ENCODE measurements at places on chromosomes 2 and 18.

- no peak for DNase-seq
Observed at GRCh38 chr2:222622910-222623309, 33.0 kb downstream of the FARSB start.

DNA sequence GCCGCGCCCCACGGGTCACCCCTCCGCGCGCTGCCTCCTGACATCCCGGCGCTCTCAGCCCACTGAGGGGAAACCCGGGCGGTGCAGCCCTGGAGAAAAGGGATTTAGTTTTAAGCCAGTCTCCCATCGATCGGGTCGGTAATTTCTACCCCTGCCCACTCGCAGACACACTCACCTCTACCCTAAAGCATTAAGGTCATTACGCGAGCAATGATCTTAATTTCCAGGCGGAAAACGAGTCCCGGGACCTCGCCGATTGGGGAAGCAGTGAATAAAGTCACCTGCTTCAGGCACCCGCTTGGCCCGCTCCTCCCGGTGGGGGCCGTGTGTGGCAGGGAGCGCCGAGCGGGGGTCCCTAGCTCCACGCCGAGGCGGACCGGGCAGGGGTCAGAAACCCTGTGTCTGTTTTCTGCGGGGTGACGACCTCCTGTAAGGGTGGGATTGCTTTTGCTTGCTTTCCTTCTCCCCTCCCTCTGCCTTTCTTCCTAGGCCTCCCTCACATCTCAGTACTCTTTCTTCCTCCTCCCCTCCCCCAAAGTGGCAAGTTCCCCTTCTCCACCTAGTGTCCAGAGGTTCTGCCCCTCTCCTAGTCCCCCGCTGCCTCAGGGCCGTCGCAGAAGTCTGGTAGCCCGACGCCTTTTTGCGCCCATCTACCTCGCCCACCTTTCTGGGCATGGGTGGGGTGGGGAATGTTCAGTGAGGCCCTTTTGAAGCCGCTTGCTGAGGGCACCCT, 142.6 kb downstream of the MEIS1 start:
- no peak for DNase-seq

- DNase-seq: no peak
Observed at GRCh38 chr2:133748007-133748700, 179.9 kb upstream of the NCKAP5 start.

- DNase-seq: peak; percentile 63
Observed at GRCh38 chr2:112884869-112885505, 26.0 kb upstream of the IL37 start.

- no peak for DNase-seq
Observed at GRCh38 chr2:149389506-149390167, 59.2 kb downstream of the LYPD6 start.

GRCh38 chr2:197931661-197932312, 127.4 kb downstream of the PLCL1 start:
- no peak for DNase-seq

DNA sequence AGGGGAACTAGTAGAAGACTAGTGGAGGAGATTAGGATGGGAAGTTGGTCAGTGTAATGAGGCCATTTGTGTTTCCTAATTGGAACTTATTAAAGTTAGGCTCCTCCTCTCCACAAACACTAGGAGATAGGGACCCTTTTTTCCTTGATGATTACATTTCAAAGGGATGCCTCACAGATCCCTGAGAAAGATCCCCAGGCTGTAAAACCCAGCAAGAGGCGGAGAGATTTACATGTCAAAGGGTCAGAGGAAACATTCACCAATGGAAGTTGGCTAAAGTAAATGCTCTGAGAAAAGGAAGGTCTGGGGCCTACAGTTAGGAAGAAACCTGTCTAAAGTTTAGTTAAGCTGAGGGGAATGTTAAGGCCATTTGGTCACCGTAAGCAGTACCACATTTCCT, 1.4 kb upstream of the CCDC85A start:
- DNase-seq: no peak

DNA sequence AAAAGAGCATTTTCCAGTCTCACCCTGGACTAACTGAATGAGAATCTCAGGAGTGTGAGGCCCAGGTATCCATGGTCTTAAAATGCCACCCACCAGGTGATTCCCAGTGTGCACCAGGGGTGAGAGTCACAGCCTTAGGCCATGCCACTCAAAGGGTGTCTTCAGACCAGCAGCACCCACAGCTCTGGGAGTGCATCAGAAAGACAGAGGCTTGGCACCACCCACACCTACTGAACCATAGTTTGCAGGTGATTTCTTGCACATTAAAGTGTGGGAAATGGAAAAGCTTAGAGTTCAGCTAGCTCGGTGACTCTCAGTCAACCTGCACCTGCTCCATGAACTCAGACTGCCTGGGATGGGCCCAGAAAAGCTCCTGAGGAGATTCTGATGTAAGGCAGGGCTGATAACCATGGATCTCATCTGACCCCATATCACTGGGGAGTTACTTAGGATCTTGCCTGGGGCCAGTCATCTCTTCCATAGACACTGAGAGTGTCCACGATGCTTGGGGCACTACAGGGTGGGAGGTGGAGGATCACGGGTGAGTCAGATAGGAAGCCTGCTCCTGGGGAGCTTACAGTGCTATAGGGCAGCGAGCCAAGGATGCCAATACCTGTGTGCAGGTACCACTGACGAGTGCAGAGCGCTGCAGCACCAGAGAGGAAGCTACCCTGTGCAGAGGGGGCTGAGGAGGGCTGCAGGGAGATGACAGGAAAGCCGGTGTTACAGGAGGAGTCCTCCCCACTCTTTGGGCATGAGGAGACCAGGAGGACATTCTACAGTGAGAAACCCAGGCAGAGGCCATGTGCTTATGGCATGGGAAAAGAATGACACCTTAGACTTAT, 4.6 kb downstream of the IL37 start:
- no peak for DNase-seq

DNA sequence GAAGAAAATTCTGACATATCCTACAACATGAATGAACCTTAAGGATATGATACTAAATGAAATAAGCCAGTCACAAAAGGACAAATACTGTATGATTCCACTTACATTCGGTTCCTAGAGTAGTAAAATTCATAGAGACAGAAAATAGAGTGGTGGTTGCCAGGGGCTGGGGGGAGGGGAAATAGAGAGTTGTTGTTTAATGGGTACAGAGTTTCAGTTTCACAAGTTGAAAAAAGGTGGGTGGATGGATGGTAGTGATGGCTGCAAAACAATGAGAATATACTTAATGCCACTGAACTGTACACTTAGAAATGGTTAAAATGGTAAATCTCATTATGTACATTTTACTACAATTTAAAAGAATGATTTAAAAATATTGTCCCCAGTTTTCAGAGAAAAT, 53.3 kb upstream of the NFU1 start:
- no peak for DNase-seq

DNA sequence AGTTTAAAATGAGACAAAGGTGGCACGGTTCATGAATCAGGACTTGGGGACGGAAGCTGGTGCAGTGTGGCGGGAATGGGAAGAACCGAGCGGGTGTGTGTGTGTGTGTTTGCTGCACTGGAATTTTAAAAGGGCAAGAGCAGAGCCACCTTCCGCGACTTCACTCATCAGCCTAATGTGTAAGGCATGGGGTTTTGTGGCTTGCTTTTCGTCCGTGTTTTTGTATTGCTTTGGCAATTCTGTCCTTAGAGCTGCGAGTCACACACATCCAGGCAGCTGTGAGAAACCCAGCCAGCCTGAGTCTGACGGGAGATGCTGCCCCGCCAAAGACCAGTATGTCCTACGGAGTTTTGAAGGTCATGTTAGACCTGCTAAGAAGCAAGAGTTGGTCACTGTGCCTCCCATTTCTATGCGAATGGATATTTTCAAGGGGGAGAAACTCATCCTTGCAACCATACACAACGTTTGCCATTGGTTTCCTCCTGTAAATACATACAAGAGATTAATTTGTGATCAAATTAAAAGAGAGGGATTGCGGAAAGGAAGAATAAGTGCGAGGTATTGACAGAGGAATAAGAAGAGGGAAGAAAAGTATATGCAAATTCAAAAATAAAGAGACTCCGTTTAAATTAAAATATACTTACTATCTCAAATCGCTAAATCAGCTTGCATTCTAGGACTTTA, 665 bp upstream of the CACNB4 start:
- no peak for DNase-seq

DNA sequence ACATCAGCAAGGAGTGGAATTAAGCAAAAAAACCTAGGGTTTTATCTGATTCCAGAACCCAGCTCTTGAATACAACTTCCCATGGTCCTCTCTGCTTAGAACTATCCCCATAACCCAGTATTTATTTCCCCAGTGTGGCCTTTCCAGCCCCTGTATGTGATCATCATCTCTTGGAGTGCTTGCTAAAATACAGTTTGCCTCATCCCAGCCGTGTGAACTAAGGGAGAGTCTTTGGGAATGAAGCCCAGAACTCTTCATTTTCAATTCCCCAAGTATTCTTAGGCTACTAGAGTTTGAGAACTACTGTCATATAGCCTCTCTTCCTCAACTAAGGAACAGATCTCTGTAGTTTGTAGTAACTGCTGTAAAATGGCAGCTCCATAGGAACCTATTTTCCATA, 173.1 kb downstream of the LCLAT1 start:
- DNase-seq: no peak

- DNase-seq: no peak
Observed at GRCh38 chr2:230016844-230017243, 51.9 kb downstream of the SLC16A14 start.

DNA sequence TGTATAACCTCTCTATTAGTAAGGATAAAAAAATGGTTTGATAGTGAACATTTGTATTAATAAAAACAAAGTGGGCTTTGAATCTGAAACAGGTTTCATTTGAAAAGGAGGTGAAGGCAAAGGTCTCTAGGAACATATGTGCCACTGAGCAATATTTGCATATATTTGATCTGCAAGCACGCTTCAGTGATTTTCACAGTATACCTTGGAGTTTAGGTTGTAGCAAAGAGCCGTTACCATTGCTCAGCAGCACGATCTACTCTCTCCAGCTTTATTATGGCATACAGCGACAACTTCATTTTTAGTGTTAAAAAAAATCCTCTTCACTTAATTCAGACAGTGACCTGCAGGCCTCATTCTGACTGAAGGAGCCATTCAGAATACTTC, 75.8 kb upstream of the ZEB2 start:
- DNase-seq: no peak

GRCh38 chr18:77110400-77110799, 22.2 kb downstream of the MBP start:
- DNase-seq: no peak

- no peak for DNase-seq
Observed at GRCh38 chr2:207142461-207142860, 23.3 kb downstream of the KLF7 start.

- no peak for DNase-seq
Observed at GRCh38 chr2:107437265-107437664, 389.4 kb upstream of the RGPD4 start.

- no peak for DNase-seq
Observed at GRCh38 chr2:173672573-173673340, 292.4 kb downstream of the SP3 start.

GRCh38 chr18:62258093-62258492, 67.0 kb upstream of the TNFRSF11A start:
- no peak for DNase-seq

DNA sequence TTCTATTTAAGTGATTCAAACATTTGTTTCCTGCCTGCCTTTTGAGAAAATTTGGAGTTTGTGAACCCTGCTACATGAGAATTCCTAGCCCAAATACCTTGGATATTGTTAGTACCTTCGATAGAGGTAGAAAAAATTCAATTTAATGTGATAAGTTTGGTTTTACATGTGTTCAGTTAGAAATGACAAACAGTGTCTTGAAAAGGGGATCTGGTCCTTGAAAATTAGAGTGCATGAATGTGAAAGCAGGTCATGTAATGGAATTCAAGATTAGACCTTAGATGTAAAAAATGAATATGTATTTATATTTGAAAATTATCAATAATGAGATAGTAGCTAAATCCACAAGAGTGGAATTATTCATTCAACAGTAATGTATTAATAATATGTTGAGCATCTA, 70.5 kb downstream of the PIK3C3 start:
- no peak for DNase-seq

DNA sequence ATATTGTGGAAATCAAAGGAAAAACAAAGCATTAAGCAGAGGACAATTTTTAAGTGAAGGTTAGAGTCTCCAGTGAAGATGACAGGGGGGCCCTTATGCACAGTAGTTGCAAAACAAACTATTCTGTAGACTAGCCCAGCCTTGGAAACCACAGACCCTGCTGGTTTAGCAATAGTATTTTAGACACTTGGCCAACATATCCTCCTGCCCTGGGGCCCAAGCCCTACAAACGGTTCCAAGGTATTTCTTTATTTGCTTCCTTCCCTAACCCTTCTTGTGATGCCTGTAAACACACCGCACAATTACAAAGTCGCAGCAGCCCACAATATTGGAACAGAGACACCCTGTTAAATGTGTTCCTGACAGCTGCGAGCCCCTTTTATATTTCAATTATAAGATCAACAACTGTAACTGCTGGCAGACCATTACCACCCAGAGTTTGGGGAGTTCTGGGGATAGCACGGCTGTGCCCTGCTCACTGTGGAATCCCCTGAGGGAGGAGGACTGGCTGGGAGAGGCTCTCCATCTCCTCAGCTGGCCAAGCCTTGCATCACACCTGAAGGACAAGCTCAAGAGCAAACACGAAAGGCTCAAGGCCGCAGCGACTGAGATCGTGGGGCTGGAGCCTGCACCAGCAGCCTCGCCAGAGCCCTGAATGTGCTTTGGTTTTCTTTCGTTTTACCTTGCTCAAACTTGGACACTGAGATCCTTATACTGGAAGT, 282.2 kb upstream of the ATP5MC3 start:
- no peak for DNase-seq

DNA sequence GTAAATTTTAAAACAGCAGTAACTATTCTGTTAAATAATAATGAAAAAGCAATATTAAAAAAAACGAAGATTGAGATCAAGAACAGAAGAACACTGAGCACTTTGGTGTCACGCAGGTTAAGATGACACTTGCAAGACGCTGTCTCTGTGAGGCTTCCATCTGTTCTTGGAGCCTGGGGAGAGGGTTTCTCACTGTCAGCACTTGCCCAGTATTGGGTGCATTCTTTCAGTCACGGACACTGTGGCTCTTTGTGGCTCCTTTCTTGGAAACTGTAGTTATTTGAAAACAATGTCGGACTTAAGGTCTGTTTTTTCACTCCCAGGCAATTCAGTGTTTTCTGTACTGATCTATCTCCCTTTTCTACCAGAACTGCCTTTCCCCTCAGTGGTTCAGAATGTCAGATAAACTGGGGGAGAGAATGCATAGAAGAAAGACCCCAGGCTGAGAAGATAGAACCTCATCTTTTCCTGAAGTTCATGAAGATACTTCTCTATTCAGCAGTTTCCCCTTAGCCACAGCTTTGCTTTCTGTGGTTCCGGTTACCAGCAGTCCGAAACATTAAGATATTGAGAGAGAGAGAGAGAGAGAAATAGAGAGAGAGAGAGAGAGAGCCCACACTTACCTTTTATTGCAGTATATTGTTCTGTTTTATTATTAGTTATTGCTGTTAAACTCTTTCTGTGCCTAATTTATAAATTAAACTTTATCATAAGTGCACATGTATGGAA, 283.3 kb downstream of the DCDC2C start:
- DNase-seq: no peak

DNA sequence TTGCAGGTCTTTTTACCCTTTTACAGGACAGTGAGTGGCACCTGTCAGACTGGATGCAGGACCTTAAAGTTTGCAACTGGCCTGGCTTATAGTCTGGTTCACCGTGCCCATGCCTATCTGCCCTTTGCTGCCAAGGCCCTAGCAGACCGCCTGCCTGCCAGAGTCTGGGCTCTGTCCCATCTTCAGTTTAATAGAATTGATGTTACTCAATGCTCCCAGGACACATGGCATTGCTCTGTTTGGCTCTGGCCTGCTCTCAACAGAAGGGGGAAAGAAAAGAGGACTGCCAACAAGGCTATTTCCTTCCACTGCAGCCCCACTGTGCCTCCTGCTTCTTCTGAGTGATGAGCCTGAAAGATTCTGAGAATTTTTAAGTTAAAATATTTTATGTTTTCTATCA, 25.6 kb upstream of the TMEM178A start:
- DNase-seq: no peak
